ENCODE measurements at places on chromosomes 7 and 10.

GRCh38 chr7:115087437-115087836 lies 165.5 kb downstream of the MDFIC start:
- no peak for DNase-seq

DNA sequence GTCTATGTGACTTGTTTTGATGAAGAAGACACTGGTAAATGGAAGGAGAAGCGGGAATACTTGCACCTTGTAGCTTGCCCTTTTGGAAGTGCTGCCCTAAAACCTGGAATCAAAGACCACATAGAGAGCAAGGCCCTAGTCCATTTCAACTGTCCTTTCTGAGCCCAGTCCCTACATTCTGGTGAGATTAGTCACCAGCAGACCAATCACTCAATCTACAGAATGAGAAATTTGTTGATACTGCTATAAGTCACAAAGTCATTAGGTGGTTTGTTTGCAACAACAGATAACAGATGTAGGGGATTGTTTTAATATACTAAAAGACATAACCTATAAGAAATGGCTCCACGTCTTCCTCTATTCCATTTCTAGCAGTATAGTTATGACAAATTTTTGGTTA lies 33.6 kb downstream of the WASL start:
- DNase-seq = no peak

DNA sequence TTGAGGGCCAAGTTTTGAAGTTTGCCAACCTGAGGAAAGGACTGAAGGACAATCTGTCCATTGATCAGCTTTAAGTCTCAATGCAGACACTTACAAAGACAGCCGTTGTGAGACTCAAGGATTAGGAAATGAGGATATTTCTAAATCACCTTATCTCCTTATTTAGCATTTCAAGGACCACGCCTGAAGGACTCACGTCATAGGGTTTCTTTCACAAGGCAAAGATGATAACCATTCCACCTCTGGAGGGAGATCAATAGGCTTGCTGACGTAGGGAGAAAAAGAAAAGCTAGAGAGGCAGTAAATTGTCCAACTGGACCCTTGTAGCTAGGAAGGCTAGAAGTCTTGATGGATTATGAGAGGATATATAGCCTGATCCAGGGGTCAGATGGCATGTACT lies 3.3 kb upstream of the ASB4 start:
- no peak for DNase-seq

GRCh38 chr10:60389413-60390025 lies at the start of gene ANK3:
ANK3 (minus strand) TSS chr10:60389875; CDS start chr10:60389538, 337 bp downstream.
- no peak for DNase-seq

- DNase-seq = no peak
Observed at GRCh38 chr7:104973909-104974415, 40.0 kb upstream of the KMT2E start.

GRCh38 chr7:116952635-116953371 lies 498 bp upstream of the ST7 start:
- DNase-seq = peak; percentile 61

DNA sequence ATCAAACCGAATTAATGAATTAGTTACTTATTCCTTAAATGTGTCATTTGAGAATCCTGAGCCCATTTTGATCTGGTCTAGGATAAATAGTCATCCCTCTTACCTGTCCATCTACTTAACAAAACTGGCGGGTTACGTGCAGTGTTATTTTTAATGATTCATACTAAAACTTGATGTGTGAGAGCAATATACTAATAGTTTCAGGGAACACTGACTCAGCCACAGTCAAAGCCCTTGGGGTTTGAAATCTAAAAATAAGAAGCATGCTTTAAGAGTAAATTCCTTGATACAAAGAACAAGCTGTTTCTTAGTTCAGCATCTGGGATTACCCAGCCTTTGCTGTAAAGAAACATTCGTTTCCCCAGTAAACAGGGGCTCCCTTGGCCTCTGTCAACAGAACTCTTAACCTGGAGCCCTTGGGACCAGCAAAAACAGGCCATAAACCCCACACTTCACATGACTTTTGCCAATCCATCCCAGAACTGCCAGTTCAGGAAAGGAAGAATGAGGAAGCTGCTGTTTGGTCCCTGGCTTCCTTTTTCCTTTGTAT lies 370.6 kb upstream of the IGFBP3 start:
- no peak for DNase-seq

GRCh38 chr10:63697956-63698786 lies 177.0 kb downstream of the REEP3 start:
- DNase-seq = no peak

GRCh38 chr10:70595566-70596016 lies 7.0 kb downstream of the PRF1 start:
- DNase-seq = no peak

DNA sequence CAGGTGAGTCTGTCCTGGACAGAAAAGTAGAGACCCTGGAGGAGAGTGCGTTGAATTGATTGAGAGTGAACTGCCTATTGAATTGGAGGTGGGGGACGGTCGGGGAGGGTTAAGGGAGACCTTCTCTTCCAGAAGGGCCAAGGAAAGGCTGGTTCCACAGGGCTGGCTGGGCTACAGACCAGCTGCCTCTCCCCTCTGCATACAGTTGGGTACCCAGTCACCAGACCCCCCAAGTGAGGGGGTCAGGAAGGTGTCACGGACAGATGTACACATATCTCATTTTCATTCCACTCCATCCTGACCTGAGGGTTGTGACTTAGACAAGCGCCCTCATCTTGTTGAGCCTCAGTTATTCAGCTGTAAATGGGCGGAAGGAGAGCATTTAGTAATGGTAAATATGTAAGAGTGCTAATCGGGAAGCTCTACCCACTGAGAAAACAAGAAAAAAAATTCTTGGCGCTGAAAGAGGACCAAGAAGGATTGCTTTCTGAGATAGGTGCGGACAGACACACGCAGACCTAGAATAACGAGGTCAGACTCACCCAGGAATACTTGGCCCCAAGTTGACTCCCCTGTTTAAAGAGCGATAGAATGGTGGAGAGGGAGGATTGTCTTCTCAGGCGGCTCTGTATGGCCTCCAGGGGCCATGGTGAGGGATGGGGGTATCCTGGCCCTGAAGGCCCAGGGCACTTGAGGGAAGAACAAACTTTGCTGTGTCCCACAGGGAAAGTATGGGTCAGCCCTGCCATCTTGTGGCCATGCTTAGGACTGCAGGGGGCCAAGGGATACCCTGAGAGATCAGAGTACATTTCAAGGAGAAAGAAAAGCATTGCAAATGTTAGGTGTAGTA lies 7.2 kb upstream of the MBL2 start:
- no peak for DNase-seq

- no peak for DNase-seq
Observed at GRCh38 chr7:47500103-47500563, 81.8 kb downstream of the TNS3 start.

DNA sequence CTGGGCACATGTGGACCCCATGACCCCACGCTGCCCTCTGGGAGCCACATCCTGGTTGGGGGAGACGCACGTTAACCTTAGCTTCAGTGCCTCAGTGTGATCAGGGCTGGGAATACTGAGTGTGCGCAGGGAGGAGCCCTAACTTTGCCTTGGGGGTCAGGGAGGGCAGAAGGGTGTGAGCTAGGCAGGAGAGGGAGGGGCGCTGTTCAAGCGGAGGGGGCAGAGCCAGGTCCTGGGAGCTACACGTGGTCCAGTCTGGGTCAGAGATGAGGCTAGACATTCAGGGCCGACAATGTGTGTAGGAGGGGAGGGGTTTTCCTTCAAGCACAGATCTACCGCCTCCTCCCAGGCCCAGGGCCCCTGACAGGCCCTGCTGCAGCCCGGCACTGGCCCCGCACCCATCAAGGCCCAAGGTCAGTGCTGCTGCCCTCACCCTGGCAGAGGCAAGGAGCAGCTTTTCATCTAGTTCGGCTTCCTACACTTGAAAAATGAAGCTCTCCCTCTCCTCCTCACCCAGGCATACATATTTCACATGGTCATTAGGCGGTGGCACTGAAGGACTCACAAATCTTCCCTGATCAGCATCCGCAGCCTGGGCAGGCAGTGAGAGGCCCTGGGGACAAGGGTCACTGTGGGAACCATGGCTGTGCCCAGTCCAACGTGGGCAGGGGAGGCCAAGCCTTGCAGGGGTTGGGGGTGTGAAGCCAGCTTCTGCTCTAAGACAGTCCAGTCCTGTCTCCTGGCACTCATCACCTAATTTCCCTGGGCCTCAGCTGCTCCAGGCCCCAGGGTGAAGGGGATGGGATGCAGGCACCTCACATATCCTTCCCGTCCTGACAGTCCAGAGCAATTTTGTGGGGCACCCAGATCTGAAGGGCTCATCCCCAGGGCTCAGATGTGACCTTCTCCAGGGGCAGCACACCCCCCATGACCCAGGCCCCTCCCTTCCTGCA lies 47.3 kb downstream of the C10orf105 start:
- no peak for DNase-seq

- DNase-seq = no peak
Observed at GRCh38 chr10:126110489-126111180, 214.3 kb downstream of the FANK1 start.

- DNase-seq = no peak
Observed at GRCh38 chr10:107409522-107409921, 245.0 kb upstream of the SORCS1 start.

- DNase-seq = no peak
Observed at GRCh38 chr10:77036993-77037734, 600.4 kb downstream of the KCNMA1 start.

DNA sequence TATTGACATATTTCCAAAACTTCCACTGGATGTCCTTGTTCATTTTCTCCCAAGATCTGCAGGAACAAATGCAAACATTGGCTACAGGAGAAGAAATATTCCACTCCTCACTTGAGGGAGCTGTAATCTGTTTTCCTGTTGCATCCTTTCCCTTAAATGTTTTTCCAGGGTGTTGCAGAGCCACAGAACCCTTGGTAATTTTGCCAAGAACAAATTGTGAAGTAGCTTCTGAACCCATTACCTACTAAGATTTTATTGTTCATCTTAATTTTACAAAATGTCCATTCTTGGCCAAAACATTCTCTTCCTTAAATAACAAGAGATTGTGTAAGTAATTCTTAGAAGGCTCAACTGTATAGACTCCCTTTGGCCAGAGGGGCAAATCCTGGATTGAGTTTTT lies 177.0 kb downstream of the GNAT3 start:
- no peak for DNase-seq

- peak; percentile 3 for DNase-seq
Observed at GRCh38 chr7:142626420-142627035, 122.7 kb upstream of the PRSS1 start.

DNA sequence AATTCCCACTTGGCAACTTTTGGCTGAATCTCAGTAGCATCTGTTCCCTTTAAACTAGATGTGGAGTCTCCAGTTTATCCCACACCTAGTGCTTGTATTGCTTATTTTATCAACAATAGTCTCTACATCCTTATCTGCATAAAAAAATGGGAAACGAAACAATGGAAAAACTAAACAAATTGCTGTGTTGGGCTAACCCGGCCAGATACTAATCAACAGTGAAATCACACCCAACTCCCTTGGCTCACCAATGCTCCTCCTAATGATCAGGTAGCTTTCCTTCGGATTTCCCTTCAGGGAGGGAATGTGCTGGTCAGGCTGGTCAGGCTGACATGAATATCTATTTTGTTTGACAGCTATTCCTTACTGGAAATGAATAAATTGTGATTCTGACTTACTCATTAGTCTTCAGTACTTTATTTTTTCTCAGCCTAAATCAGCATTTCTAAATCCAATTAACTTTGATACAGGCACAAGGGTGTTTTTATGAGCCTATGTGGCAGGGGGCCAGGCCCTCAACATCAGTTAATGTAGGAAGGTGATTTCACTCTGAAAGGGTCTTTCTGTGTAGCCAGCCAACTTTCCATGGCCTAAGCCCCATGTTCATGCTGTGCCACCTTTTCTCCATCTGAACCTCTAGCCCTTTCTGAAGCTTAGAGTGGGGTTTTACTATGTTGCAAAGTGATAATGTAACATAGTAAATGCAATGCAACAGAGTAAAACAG lies 170.5 kb upstream of the NPSR1 start:
- peak; percentile 87 for DNase-seq

DNA sequence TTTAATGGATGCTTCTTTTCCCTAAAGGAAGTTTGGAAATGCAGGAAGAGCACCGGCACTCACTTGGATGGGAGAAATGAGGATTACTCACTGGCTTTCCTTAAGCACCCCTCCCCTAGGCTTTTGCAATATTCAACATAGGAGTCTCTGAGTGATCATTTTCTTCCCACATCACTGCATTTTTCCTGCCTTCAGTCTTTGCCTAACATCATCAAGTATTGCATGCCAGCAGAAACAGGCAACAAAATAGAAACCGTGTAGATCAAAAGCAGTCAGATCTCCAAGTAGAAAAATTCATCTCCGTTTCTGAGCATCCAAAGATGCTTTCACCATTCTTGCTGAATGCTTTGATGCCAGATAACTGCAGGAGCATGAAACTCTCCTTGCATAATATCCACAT lies 119.9 kb downstream of the ADCYAP1R1 start:
- DNase-seq = no peak

GRCh38 chr10:43913676-43914235 lies 265.1 kb upstream of the ZNF32 start:
- no peak for DNase-seq

DNA sequence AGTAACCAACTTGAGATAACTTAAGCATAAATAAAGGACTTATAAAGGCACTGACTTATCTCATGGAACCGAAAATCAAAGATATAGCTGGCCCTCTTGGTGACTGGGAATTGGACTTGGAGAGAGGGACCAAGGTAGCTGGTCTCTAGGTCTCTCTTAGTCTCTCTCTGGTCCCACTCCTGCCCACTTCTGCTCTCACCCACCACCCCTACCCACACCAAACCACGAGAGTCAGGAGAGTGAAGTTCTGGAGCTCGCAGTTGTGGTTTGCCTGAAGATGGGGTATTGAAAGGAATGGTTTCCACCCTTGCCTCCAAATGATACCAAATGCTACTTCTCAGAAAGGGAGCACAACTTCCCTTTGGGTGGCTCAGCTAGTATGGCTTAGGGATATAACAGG lies 216.3 kb downstream of the LRMDA start:
- no peak for DNase-seq

DNA sequence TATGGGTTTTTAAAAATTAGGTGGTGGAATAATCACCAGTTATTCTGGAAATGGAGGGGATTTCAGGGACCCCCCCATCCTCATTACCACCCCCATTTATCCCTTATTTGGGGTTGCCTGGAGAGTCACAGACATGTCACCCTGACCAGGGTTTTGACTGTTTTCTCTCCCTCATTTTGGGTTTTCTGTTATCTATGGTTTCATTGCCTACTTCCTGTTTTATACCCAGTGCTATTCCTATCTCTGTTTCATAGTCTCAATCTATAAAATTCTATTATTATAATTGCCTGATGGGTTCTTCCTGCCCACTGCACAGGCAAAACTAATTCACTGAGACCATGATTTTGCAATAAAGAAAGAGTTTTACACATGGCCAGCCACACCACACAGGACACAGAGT lies 15.9 kb upstream of the FAM221A start:
- DNase-seq = no peak

- no peak for DNase-seq
Observed at GRCh38 chr10:51617576-51618235, 81.7 kb downstream of the CSTF2T start.

DNA sequence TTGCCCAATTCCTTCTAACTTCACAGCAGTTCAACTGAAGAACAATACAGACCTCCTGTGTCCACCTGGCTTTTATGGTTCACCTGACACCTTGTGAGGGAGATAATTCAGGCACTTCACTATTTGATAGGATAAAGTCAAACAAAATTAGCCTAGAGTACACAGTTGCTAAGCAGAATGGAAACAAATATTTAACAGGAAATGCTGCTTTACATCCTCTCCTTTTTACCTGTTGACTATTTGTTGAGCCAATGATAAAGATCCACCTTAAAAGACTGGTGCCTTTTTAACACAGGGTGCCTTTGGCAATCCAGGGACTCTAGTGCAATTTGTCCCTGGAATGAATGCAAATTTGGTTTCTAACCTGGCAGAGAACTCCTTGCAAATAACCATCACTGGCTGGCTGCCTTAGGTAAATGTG lies 39.8 kb downstream of the ITPRID1 start:
- peak; percentile 39 for DNase-seq

- DNase-seq = no peak
Observed at GRCh38 chr7:2278026-2278425, 36.0 kb downstream of the NUDT1 start.
